ENCODE measurements at places on chromosomes 7 and 10.

DNA sequence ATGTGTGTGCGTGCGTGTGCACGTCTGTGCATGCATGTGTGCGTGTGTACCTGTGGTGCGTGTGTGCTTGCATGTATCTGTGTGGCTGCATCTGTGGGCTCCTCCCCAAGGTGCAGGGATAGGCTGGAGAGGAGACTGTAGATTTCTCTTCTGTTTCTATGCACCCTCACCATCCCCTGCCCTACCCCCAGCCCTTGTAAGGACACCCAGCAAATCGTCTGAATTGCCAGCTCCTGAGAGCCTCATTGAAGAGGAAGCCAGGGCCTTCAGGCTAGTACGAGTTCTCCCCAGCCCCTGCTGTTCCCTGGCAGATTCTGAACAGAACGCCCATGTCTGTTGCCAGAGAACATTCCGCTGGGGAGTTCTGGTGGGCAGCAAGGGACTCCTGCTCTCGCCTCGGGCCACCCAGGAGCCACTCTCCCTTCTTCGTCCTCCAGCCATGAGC lies 17.0 kb upstream of the TRIM8 start:
- no peak for DNase-seq

DNA sequence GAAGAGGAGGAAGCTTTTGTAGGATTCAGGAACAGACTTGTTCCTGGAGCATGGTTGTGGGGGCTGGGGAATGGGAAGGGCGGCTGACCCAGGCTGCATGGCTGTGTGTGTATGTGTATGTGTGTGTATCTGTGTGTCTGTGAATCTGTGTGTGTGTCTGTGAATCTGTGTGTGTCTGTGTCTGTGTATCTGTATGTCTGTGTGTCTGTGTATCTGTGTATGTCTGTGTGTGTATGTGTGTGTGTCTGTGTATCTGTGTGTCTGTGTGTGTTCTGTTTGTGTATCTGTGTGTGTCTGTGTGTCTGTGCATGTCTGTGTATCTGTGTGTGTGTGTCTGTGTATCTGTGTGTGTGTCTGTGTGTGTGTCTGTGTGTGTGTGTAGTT lies 6.6 kb upstream of the STX1A start:
- no peak for DNase-seq

- no peak for DNase-seq
Measured at GRCh38 chr7:77516085-77516484, 21.0 kb upstream of the PTPN12 start.

DNA sequence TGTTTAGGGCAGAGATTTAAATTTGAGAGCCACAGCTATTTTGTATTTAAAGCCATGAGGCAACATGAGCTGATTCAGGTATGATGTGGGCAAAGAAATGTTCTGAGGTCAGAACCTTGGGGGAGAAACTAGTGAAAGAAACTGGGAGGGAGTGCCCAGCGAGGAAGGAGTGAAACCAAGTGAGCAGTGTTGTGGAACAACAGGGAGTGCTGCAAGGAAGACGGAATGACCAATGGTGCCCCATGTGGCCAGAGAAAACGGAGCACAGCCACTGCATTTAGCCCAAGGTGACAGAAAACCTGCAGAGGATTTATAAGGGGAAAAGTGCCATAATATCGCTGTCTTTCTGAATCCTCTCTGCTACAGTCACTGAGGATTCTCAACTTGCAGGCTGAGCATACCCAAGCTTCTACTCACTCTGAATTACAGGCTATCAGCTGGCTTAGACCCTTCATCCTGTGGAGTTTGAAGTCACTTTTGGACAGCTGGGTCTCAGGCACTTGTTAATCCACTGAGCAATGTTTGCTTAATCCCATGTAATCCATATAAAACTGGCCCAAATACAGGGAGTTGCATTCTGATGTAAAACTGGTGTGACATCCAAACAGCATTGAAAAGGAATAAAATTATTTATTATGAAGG lies 777.3 kb downstream of the CCSER2 start:
- DNase-seq, result no peak

- DNase-seq, result no peak
Measured at GRCh38 chr10:63064706-63065105, 68.4 kb upstream of the NRBF2 start.

DNA sequence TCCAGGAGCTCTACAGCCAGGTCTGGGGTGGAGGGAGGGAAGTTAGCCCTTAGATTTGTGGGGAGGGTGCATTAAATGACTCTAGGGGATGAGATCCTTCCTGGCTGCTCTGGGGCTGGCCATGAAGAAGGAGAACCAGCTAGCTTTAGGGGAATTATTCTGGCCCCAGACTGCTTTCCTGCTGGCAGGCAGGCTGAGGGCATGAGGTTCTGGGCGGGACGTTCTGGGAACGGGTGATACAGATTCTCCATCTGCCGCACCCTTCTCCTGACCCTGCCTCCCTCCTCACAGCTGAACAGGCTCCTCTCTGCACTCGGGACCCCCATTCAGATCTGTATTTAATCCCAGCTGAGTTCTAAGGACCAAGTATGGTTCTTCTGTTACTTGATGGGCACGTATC lies 23.9 kb downstream of the GOLGA7B start:
- DNase-seq, result no peak

- DNase-seq, result no peak
Measured at GRCh38 chr10:131871673-131872005, 29.2 kb upstream of the PPP2R2D start.

DNA sequence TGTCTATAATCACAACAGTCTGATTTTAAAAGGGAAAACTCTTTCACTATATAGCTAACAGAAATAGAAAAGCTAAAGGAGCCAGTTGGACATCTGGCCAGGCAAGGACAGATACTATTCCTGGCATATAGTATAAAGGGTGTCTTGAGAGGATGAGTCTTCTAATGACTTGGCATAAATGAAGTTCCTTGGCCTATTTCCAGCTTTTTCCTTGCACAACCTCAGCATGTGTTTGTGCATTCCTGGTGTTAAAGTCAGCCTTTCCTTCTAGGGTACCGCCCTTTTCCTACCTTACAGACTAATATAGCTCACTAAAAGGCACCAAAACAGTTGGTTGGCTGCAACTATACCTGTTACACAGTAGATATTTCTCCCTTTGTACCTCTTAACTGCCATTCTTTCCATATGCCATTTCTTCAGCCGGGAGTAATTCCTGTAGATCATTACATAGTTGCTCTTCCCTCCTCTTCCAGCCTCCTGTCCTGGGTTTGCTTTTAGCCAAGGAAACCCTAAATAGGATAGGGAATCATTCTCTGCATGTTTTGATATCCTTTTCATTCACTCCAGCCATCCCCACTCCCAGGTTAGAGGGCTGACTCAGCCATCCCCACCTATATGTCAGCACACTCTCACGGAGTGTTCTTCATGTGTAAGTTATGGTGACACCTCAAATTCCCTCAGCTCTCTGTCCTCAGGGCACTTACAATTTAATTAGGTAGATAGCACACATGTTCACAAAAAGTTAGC lies 102.1 kb upstream of the MDFIC start:
- no peak for DNase-seq

DNA sequence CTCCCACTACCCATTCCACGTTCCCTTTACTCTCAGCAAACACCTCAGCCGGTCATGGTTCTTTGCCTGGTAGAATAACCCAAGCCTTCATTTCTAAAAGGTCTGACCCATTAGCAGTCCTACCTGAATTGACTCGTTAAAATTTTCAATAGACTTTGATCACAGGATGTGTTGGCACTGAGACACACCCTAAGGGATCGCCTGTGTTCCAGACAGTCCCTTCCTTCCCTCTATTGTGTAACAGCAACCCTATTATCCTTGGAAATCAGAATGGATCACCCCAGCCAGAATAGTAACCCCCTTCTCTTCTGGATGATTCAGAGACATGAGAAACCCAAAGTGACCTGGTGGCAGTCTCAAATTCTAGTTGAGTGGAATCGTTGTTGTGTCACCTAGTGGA lies 20.4 kb upstream of the FAM171A1 start:
- no peak for DNase-seq

GRCh38 chr10:115982076-115982475 lies 290.9 kb downstream of the GFRA1 start:
- no peak for DNase-seq

Measured in stimulated activated CD4-positive, alpha-beta T cell treated with anti-CD3 and anti-CD28 coated beads, Interleukin-15, amount 100 ng/mL, for 1 hour (primary cell).